ENCODE measurements at places on chromosomes 4 and X.

GRCh38 chrX:97397371-97397770, 513.7 kb downstream of the RPA4 start:
- DNase-seq, result no peak

GRCh38 chr4:58734030-58734674, 1624.0 kb upstream of the IGFBP7 start:
- no peak for DNase-seq

DNA sequence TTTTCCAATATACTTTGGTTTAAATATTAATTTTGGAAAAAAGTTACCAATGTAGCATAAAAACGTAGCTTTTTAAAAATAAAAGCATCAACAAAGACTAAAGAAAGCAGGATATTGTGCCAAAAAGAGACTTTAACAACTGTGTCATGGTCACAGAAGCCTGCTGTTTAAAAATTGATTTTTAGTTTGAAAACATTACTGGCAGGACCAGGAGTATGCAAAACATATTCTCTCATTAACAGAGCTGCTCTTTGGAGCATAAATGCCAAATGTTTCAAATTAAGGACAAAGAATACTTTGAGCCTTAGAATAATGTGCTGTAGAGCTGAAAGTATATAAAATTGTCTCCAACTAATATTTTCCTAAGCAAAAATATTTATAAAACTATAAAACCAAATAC, 279.0 kb downstream of the ARAP2 start:
- DNase-seq, result no peak

- no peak for DNase-seq
These were observed 174.0 kb upstream of the LDB2 start for GRCh38 chr4:17072483-17072882.

DNA sequence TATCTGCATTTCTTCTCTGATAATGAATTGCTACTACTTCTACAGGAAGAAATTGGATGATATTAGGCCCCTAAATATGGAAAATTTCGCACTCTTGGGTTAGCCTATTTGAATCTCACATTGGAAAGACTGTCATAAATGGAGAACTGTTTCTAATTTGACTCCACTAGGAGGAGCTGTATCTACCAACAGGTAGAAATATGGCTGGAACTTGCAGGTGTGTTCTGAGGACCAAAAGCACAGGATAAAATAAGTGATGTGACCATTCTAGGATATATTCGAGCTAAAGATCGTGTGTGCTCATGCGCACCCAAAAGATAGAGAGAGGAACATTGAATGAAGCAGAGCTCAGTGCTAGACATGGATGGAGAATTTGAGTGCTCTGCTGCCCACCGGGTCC, 4.8 kb upstream of the NKAP start:
- DNase-seq, result no peak

DNA sequence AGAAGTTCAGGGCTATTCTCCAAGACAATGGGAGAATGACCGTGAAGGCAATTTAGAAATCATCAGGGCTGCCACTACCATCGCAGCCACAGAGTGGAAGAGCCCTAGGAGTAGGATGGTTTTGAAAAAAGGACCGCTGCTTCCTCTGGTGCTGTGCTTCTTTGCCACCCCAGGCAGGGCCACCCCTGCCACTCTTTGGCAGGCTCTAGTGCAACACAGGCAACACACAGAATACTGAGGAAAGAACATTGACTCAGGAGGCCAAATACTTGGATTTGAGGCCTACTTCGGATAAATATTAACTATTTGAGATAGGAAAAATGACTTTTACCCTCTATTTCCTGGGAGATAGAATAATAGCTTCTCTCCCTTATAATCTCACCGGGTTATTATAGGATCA, 228.9 kb upstream of the BOD1L1 start:
- DNase-seq, result no peak

DNA sequence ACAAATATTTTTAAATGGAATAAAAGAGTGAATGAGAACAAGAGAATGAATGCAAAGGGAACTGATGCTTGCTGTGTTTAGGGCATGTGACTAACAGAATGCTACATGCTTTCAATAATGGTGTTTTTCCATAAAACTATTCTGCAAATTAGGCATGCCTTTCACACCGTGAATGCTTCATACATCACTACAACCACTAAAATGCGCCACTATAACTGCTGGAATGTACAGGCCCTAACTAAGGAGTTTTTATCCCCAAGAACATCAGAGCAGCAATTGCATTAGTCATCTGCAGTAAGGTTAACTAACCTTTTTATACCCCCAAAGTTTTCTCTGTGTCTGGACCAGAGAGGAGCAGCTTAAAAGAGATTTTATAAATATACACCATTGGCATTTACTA, 190.4 kb downstream of the ARAP2 start:
- DNase-seq, result no peak

- no peak for DNase-seq
These were observed 112.6 kb upstream of the LCORL start for GRCh38 chr4:18134111-18134510.

- no peak for DNase-seq
These were observed 11.8 kb downstream of the PAPSS1 start for GRCh38 chr4:107708225-107708624.

DNA sequence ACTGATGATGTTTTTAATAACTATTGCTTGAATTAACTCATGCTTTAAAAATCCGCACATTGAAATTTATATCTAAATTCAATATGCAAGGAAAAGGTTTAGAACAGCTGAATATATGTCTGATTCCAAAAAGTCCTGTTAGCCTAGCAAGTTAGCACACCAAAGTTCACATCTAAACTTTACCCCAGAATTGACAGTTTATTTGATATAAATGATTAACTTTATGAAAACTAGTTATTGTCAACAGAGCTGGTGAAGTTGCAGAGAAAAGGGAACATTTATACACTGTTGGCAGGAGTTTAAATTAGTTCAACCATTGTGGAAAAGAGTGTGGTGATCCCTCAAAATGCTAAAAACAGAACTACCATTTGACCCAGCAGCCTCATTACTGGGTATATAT, 120.6 kb upstream of the BMP3 start:
- DNase-seq, result no peak

DNA sequence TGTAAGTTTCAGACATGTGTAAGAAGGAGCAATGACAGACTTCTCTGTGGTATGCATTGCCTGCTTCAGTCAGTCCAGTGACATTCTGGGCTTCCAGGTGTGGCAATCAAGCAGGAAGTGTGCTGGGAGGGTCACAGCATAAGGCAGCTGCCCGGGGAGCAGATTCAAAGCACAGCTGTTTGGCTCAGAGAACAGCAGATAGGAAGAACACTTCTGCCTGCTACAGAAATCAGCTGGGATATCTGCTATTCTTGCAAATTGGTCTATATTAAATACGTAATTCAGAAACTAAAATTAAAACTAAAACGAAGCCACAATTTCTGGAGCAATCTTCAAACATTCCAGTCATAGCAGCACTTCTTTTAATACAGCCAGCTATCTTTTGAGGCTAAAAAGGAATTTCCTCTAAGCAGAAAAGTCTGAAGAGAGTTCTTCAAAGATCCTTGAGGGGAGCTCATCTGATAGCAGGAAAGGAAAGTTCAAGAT, 47.5 kb upstream of the GALNT7 start:
- peak; percentile 44 for DNase-seq

GRCh38 chrX:2457289-2458133, 43.3 kb downstream of the DHRSX start:
- DNase-seq, result no peak

GRCh38 chr4:76233967-76234678, 17.4 kb upstream of the FAM47E start:
- DNase-seq, result no peak

DNA sequence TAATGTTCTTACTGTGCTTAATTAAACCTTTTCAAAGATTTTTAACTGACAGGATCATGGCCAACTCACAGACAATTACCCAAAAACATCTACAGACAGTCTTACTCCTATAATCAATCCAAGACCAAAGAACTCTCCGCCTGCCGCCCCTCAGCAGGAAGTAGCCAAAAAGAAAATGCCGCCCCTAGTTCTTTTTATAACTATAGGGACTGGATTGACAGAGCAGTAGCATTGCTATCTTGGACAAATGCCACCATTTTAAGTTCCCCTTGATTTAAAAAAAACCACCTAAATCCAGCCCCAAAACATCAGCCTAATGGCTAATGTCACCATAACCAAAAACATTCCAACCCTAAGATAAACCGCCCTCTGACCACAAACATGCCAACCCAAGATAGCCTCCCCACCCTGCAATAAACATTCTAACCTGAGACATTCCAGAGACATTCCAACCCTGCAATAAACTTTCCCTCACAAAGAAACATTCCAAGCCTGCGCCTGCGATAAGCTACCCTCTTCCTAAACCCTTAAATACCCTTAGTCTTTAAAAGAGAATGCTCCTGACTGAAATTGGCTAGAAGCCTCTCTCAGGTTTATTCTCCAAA, 77.0 kb downstream of the COQ2 start:
- DNase-seq, result no peak
